Stimulated activated CD4-positive, alpha-beta T cell treated with anti-CD3 and anti-CD28 coated beads, Interleukin-4, amount 100 ng/mL, for 48 hours (primary cell): ENCODE measurements at places on chromosomes 5 and 9.

GRCh38 chr9:6040077-6040476 is 24.7 kb upstream of the RANBP6 start:
- DNase-seq, result no peak

GRCh38 chr5:77087484-77088261 is 588 bp upstream of the ZBED3 start:
- no peak for DNase-seq

DNA sequence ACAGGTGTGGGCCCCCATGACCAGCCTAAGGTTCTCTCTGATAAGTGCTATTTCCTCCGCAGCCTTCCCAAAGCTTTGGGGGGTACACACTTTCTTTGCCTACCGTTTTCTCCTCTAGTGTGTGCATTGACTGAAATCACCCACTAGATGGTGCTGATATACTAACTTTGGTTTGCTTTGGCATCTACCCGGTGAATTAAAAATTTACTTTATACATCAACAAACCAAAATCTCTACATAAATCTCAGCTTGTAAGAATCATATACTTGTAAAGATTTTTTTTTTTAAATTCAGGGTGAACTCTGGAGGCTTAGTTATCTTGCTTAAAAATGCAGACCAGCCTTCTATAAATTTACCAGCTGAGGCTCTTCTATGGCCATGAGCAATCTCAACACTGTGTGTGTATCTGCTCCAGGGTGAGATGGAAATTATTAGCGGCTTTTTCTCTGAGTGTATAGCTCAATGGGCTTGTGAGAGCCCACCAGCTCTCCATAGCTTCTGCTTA is 475.7 kb upstream of the TNC start:
- DNase-seq, result no peak

GRCh38 chr9:123637945-123638634 is 282.1 kb downstream of the CRB2 start:
- peak; percentile 4 for DNase-seq

GRCh38 chr9:68781928-68782327 is 76.9 kb downstream of the PIP5K1B start:
- DNase-seq, result no peak

DNA sequence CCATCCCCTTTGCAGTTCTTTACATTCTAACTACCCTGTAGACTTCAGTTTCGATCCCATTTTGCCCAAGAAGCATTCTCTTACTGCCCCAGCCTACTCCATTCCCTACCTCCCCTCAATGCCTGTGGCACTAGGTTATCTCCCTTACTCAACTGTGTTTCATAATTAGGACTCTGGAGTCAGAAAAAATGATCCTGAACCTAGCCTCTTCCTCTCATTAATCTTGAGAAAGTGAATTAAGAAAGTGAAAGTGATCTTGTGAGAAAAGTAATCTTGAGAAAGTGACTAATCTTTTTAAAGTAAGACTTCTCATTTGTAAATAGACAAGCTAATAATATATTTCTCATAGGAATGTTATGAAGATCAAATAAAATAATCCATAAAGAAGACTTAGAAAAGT is 444.0 kb upstream of the TRPC7 start:
- no peak for DNase-seq

DNA sequence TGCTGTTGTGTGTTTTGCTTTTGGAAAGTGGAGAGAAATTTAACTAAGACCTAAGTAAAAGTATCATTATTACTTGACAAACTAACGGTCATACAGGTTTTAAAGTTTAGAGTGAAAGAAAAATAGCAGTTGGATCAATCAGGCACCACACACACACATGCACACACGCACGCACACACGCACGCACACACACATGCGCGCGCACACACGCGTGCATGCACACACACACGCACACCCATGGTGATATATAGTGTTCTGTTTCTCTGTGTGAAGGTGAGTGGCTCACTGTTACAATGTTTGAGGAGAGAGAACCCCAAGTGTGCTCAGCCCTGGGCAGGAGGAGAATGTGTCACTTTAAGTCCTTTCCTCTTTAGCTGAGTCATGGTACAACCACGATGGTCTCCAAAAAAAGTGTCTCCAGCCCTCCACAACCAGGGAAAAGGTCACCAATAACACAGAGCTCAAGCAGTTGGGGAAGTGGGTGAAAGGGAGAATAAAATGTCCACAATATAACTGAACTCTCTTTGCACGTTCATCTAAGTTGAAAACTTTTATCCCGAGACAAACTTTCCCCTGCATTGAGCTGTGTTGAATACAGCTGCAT is 3.2 kb downstream of the ZNF366 start:
- DNase-seq, result no peak

- DNase-seq, result no peak
Measured at GRCh38 chr5:103503066-103503465, 59.5 kb downstream of the NUDT12 start.

GRCh38 chr9:34010979-34011378 is 37.7 kb downstream of the UBAP2 start:
- no peak for DNase-seq

DNA sequence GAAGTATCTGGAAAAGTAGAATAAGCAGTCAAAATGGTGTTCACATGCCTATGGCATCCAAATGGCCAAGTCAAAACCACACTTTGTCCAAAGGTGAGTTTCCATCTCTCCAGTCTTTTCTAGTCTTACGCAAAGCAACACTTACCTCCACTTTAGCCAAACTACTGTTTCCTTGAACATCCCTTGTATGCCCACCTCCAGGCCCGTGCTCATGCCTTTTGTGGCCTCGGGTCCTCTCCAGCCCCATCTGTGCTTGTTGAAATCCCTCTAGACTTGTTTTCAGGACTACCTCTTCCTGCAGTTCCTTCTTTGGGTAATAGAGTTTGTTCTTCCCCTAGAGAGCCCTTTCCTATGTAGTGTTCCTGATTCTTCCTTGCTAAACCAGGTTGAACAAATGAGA is 61.0 kb downstream of the ANGPTL2 start:
- no peak for DNase-seq

DNA sequence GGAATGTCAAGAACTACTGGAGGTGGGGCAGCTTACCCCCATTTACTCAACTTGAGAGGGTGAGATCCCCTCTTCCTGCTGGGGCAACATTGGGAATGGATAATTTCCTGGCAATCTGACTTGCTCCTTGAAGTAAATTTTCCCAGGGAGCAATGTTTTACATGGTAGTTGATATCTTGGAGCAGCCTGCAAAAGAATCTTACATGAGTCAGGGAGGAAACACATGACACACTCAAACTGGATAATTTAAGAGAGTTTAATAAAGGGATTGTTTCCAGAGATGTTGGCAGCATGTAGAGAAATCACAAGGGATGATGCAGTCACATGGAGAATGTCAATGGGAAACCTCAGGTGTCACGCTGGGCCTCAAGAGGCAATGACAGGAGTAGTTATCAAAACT is 212.5 kb downstream of the GAS1 start:
- no peak for DNase-seq

- no peak for DNase-seq
Measured at GRCh38 chr5:113380807-113381326, 53.9 kb downstream of the TSSK1B start.

DNA sequence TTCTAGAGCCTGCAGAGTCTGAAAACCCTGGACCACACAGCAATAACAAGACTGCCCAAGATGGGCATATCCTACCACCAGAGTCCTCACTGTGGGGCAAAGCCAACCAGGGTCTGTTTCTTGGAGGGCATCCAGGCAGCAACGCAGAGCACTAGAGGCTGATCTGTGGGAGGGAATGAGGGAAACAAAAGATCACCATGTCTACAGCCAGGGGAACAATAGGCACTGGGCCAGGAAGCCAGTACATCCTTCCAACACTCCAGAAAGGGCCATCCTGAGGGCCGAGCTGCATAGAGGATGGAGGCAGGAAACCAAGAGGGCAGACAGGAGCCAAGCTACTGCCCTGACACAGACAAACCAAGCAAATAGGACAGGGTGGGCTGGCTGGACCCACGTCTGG is 416.1 kb upstream of the IRX4 start:
- DNase-seq, result no peak

GRCh38 chr9:136229096-136230065 is 16.2 kb downstream of the QSOX2 start:
- no peak for DNase-seq

DNA sequence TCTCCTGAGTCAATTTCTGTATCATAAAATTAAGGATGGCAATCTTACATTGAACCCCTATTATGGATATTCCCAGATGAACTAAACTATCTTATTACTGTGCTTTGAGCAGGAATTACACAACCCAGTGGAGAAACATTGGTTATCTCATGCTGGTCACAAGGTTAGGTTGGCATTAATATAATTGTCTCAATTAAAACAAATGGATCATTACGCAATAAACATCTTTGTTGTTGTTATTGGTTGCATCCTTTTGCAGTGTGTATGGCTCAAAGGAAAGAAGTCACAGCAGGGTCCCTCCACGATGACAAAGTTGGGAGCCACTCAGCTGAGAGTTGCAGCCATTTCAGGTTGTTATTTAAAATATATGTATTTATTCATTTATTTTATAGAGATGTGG is 297.0 kb upstream of the KLF4 start:
- DNase-seq, result no peak

GRCh38 chr5:2936413-2936812 is 184.9 kb upstream of the IRX2 start:
- no peak for DNase-seq

DNA sequence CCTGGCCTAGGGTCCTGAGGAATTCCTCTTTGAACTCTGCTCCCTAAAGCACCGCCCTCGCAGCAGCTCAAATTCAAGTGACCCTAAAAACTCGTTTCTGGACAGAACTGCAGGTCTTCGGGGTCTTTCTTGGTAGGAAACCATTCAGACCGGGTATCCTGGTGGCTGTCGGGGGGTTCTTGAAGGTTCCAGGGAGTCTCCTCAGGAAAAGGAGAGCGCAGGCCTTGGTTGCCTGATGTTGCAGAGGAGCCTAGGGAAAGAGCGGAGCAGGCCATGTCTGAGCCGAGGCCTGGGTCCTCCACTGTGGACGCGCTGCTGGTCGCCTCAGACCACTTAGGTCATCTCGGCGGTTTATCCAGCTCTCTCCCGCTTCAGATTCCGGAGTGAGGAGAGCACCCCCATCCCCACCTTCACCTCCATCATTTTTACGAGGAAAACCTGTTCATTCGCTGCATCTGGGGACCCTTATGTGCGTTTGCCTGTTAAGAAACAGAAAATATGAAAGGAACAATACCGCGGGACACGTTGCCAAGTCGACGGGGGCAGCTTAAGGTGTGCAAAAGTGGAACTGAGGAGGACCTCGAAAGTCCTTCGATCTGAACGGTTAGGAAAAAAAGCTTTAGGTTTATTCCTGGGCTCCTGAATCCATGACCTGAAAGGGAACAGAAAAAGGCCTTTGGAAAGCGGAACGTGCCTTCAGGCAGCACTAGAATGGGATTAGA is 299.4 kb downstream of the PARP8 start:
- DNase-seq, result no peak

DNA sequence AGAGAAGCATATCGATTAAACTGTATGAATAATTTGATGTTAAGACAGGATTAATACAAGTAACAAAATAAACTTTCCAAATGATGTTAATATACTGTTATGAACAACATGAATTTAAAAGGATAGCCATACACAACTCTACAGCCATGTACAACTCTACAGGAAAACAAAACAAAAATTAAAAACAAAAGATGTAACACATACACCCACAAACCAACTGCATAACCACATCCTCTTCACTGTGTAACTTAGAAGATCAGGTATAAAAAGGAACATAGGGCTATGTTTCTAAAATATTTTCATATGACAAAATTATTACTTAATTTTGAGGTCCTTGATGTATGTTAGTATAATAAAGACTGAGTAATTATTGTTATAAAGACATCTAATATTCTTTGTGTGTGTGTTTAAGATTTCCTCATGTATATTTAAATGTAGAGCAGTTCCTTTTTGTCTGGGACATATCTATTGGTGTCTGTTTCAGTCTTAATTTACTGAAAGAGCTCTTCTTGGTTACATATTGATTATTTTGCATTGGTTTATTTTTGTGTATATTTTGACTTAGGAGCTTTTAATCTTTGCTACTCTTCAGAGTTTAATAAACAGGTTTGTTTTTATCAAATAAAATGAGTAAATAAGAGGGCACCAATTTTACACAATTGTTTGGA is 966.8 kb upstream of the CTNND2 start:
- DNase-seq, result no peak

GRCh38 chr9:93820667-93821306 is 134.4 kb downstream of the BARX1 start:
- no peak for DNase-seq

DNA sequence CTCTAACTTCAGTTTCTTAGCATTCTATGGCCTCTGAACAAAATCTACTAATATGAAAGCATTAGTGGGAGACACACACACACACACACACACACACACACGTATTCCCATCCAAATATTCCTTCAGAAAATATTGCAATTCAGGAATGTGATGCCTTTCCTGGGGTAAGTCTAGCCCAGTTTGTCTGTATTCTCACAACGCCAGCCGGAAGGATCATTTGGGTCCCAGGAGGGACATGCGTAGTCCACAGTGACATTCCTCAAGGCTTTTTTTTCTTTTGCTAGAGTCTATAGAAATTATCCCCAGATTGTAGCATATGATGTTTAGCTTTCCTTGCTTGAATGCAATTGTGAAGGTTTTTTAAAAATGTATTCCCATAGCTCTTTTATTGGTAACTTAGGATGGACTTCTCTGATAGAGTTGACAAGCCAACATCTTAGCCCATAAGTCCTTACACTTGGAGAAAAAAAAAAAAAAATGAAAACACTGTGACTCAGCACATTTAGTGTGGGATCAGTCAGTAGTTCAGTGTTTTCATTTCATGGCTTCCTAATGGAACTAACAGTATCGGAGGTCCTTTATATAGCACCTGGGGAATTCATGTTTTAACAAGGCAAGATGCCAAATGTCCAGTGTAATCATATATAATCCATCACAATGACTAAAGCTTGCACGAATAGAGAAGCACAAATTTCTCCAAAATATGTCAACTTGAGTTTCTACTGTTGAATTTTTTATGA is 316.5 kb downstream of the DIRAS2 start:
- DNase-seq, result no peak

- DNase-seq, result no peak
Measured at GRCh38 chr5:142780871-142781270, 10.7 kb downstream of the ARHGAP26 start.

- DNase-seq, result no peak
Measured at GRCh38 chr5:165175041-165175440, 1669.6 kb downstream of the MAT2B start.

GRCh38 chr9:123326187-123326586 is 29.8 kb upstream of the CRB2 start:
- DNase-seq, result no peak

DNA sequence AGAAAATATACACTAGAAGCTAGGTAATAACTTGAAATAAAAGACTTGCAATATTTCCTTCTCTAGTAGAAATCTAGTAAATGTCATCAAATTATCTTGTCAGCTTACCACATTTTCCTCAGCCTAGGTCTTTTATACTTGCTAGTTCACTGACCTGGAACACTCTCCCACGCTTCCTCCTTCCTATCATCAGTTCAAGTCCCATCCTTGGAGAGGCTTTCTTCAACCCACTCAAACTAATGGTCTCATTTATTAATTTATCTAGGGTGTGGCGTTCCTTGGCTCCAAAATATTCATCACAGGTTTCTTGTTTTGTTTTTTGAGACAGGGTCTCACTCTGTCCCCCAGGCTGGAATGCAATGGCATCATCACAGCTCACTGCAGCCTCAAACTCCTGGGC is 2.9 kb downstream of the FAM13B start:
- DNase-seq, result no peak
